ENCODE measurements at places on chromosomes 3 and 15. TPM values are rescaled to one million over a fixed set of nuclear protein-coding genes. Genes with fewer than 3 reads are reported as not detected.
A peak's percentile ranks its signal among the peaks of the same experiment; 100 is the strongest.

GRCh38 chr3:60142009-60142408, 1092.2 kb upstream of the CFAP20DC start:
- DNase-seq = no peak

DNA sequence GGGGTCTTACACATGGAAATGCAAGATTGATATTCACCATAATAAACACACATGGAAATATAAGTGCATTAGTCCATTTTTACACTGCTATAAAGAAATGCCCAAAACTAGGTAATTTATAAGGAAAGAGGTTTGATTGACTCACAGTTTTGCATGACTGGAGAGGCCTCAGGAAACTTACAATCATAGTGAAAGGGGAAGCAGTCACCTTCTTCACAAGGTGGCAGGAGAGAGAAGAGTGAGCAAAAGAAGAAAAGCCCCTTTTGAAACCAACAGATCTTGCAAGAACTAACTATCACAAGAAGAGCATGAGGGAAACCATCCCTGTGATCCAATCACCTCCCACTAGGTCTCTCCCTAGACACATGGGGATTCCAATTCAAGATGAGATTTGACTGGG, 111.7 kb upstream of the TP63 start:
- no peak for DNase-seq

GRCh38 chr3:155326901-155327300, 33.4 kb upstream of the STRIT1 start:
- DNase-seq = peak; percentile 12

DNA sequence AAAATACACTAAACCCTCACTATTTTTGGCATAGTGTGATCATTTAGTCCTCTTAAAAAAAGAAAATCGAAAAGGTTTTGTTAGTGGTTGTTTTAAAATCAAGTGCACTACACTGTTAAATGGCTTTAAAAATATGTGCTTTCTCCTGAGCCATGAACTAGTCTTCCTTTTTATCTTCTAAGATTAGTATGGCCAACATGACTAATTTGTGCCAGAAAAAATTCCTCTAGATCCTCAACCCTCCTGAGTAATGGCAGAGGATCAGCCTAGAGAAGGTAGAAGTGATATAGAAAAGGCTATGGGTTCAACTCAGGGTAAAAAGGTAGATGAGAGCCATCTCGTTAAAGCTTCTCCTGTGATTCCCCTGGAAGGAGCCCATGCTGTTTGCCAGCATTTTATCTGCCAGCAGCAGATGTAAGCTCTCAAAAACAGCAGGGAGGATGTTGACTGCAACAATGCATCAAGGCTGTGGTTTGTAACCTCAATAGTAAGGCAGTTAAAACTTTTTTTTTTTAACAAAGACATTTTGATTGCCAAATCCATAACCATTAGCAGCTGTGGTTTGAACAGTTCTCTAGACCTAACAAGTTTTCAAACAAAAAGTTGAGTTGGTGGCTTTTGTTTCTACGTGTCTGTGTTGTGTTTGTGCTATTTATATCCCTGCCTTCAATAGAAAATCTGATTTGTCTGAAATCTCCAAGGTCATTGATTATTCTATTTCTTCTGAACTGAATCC, 30.2 kb upstream of the ZNF609 start:
- peak; percentile 91 for DNase-seq

GRCh38 chr3:9935966-9936510, 2.4 kb downstream of the CRELD1 start:
- DNase-seq = no peak

- no peak for DNase-seq
These were observed 17.4 kb downstream of the DCP1A start for GRCh38 chr3:53329897-53330296.

- DNase-seq = no peak
These were observed 30.2 kb downstream of the NCK1 start for GRCh38 chr3:136891934-136892855.

- peak; percentile 36 for DNase-seq
These were observed 18.8 kb upstream of the CHD2 start for GRCh38 chr15:92881211-92881754.

- DNase-seq = peak; percentile 8
These were observed 352.0 kb upstream of the ADAMTS9 start for GRCh38 chr3:65039754-65040210.

- DNase-seq = peak; percentile 13
These were observed 360.7 kb downstream of the NSUN3 start for GRCh38 chr3:94423578-94423977.

DNA sequence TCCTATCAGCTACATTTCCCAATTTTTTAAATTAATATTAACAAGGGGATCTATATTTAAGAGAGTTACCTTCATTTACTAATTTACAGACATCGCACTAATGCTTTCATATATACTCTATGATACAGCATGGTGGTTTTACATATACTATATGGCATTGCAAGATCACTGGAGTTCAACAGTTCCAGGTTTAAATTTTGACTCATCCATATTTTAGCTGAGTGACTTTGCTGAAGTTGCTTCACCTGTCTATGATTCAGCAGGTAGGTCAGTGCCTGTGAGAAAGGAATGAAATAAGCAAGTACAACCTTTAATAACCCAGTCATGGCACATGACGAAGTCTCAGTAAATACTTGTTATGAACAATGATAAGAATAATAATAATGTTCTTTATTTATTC, 211.1 kb downstream of the P3H2 start:
- no peak for DNase-seq

GRCh38 chr15:87038404-87038803, 958.7 kb downstream of the AGBL1 start:
- DNase-seq = no peak

GRCh38 chr3:188255190-188255589, 101.2 kb downstream of the LPP start:
- DNase-seq = no peak

GRCh38 chr3:196969134-196969659, 564 bp upstream of the PIGZ start:
- peak; percentile 59 for DNase-seq

DNA sequence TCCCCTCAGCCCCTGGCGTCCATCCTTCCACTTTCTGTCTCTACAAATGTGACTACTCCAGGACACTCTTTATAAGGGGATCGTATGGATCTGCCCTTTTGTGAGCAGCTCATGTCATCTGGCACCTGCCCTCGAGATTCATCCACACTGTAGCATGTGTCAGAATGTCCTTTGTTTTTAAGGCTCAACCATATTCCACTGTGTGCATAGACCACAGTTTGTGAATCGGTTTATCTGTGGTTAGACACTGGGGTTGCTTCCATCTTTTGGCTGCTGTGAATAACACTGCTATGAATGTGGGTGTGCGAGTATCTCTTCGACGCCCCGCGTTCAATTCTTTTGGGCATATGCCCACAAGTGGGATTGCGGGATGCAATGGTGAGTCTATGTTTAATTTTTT, 167.9 kb downstream of the NUP210 start:
- no peak for DNase-seq

- no peak for DNase-seq
These were observed 46.8 kb downstream of the PIK3CA start for GRCh38 chr3:179194931-179195330.

GRCh38 chr3:15634671-15635070, 33.1 kb downstream of the BTD start:
- DNase-seq = peak; percentile 23

DNA sequence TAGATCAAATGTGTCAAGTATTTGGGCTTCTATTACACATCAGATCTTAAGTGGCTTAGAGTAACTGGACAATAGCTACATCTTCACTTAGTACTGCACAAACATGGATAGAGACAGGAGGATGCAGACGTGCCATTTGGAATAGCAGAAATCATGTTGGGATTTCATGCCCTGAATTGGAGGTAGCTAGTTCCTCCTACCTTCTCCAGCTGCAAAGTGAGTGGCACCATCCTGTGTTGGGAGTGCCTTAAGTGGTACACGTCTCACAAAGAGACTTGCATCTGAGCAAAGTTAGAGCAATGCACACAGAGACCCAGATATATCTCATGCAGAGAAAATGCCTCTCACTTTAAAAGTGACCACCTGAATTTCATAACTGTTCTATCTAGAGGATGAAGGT, 136.5 kb downstream of the SSR3 start:
- DNase-seq = no peak

- DNase-seq = no peak
These were observed 62.3 kb downstream of the IQSEC1 start for GRCh38 chr3:13010780-13011572.

TNFAIP8L3 gene
- 2.0 TPM for polyA plus RNA-seq

CKMT1B gene
- polyA plus RNA-seq = not detected

ABHD6 gene
- 4.8 TPM for polyA plus RNA-seq

C3orf62 gene
- 1.5 TPM for polyA plus RNA-seq

NECTIN3 gene
- 11.1 TPM for polyA plus RNA-seq

MKRN3 gene
- polyA plus RNA-seq = 0.68 TPM

C3orf70 gene
- not detected for polyA plus RNA-seq

MTFMT gene
- polyA plus RNA-seq = 22.2 TPM

DUOX1 gene
- 1.8 TPM for polyA plus RNA-seq

LNP1 gene
- polyA plus RNA-seq = 1.3 TPM

CELSR3 gene
- polyA plus RNA-seq = 0.40 TPM

CLSTN2 gene
- polyA plus RNA-seq = not detected

FOXL2 gene
- 0.71 TPM for polyA plus RNA-seq

Data from GM23248 (cell line).